ENCODE measurements at places on chromosomes 12 and 14. TPM values are rescaled to one million over a fixed set of nuclear protein-coding genes. Genes with fewer than 3 reads are reported as not detected.

DNA sequence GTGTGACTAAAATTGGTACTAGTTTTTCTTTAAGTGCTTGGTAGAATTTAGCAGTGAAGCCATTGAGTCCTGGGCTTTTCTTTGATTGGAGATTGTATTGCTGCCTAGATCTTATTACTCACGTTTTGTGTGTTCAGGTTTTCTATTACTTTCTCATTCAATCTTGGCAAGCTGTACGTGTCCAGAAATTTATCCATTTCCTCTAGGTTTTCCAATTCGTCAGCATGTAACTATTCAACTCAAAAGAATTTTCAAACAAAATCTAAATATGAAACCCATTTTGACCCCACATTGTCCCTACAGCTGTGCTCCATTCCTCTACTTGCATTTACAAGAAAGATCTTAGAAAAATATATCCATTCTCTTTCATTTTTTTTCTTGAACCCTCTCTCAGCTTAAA, 1613.4 kb upstream of the SEL1L start:
- DNase-seq = no peak
- H3K36me3 ChIP-seq = no peaks in the 10 kb centered on the region
- no peak overlapping the region for H3K4me3 ChIP-seq

DNA sequence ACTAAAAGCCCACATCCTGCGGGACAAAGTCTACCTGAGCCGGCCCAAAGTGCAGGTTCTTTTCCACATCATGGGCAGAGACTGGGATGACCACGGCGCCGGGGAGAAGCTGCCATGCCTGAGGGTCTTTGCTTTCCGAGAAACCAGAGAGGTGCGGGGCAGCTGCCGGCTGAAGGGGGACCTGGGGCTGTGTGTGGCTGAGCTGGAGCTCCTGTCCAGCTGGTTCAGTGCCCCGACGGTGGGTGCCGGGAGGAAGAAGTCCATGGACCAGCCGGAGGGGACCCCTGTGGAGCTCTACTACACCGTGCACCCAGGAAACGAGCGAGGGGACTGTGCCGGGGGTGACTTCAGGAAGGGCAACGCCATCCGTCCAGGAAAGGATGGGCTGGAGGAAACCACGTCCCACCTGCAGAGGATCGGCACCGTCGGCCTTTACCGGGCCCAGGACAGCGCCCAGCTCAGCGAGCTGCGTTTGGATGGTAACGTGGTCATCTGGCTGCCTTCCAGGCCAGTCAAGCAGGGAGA, 148.1 kb downstream of the TMEM132C start:
- H3K27me3 ChIP-seq = no peaks in the 10 kb centered on the region
- no peak for DNase-seq
- no peak overlapping the region for H3K4me3 ChIP-seq
- H3K27ac ChIP-seq = no peak overlapping the region
- H3K36me3 ChIP-seq = no peaks in the 10 kb centered on the region

DNA sequence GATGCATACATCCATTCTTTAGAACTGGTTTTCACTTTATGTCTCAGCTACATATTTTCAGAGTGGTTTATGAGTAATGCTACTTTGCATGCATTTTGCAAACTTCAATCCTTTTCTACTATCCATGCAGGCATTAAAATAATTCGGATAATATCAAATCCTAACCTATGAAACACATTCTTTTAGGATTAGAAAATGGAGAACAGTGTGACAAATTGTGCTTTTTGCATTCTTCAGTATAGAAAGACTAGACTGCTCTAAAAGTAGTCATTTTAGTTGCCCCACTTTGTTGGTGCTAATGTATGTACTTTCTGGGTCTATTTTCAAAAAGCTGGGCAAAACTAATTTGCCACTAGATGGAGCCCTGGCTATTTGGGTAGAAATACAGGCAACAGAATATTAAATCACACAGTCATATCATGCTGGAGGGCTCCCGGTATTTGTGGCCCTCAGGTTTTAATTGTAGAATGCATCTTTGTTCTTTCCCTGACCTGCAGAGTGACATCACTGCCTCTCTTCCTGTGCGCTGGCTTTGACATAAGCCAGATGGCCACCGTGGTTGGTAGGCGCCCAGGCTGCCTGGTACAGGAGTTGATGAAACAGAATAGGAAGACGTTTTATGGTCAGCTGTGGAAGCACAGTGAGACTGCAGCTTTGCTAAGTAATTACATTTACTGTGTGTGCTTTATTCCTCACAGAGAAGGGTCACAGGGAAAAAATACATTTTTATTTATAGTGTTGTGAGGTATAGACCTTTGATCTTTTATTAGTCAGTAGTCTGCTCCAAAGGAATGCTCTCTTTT, 28.1 kb downstream of the MSRB3 start:
- peak; percentile 3 for DNase-seq
- no peaks in the 10 kb centered on the region for H3K36me3 ChIP-seq
- H3K27me3 ChIP-seq = no peaks in the 10 kb centered on the region
- no peak overlapping the region for H3K4me3 ChIP-seq

- H3K4me3 ChIP-seq = no peak overlapping the region
- H3K27ac ChIP-seq = peak overlapping the region; percentile 48
- H3K36me3 ChIP-seq = peaks cover 53% of the 10 kb centered on the region
- no peak for DNase-seq
Observed at GRCh38 chr14:89294060-89294459, 123.0 kb downstream of the FOXN3 start.

DNA sequence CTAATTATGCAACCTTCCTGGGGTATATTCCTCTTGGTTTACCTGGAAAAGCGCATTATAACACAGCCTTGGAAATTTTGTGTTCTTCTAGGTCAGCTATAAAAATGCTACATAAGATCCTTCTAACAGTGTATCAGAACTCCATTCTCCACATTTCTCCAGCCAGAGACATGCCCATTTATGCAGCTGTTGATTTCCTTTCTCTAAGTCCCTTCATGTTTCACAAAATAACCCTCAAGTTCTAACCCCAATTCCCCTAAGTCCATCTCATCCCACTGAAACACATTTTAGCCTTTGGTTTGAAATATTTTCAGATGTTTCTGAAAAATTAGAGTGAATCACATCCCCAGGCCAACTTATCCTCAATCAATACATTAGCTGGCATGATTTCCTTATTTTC, 20.9 kb upstream of the HDAC7 start:
- no peaks in the 10 kb centered on the region for H3K27me3 ChIP-seq
- peaks cover 18% of the 10 kb centered on the region for H3K36me3 ChIP-seq
- DNase-seq = no peak
- no peak overlapping the region for H3K27ac ChIP-seq

DNA sequence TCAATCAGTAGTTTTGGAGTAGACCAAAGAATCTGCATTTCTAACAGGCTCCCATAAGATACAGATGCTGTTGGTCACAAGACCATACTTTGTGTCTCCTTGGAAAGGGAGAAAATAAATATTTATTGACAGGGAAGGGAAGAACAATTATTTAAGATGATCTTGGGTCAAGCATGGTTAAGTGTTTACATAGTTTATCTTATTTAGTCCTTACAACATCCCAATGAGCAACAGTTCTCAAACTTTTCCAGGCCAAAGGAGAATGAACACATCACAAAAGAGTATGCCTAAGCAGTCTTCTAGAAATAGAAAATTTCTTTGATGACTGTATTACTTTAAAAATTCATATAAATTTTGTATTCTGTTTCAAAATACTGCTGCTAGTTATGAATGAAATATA, 8.8 kb downstream of the LPCAT3 start:
- DNase-seq = no peak
- H3K4me1 ChIP-seq = peaks cover 72% of the 10 kb centered on the region
- H3K4me3 ChIP-seq = no peak overlapping the region
- H3K27ac ChIP-seq = no peak overlapping the region

- peaks cover 29% of the 10 kb centered on the region for H3K27me3 ChIP-seq
- H3K36me3 ChIP-seq = no peaks in the 10 kb centered on the region
- no peak for DNase-seq
- H3K4me1 ChIP-seq = peaks cover 25% of the 10 kb centered on the region
- H3K27ac ChIP-seq = no peak overlapping the region
Observed at GRCh38 chr14:51093371-51094281, 1.3 kb downstream of the TRIM9 start.

DNA sequence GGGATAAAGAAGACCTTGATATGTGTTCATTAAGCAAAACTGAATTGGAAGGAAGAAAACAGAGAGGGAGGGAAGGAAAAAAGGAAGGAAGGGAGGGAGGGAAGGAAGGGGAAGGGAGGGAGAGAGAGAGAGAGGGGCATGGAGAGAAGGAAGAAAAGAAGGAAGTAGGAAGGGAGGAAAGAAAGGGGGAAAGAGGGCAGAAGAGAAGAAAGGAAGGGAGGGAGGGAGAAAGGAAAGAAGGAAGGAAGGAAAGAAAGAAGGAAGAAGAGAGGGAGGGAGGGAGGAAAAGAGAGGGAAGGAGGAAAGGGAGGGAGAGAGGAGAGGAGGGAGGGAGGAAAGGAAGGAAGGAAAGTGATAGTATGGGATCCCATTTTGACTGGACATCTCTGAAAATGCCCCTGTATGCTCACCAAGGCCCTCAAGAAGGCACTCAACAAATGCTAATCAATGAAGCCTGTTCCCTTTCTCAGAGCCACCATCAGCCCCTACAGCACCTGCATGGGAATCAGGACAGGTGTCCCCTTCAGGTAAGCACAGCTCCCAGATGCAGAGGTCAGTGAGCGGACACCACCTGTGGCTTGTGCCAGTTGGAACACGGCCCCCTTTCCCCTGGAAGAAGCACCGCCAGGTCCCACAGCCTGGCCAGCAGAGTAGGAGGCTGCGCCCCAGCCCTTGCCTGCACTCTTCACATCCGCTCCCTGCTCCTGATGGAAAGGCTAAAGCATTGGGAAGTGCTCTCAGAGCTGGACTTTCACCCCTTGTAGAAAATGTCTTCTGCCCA, 161.4 kb upstream of the DIO3 start:
- no peaks in the 10 kb centered on the region for H3K36me3 ChIP-seq
- no peaks in the 10 kb centered on the region for H3K4me1 ChIP-seq
- H3K4me3 ChIP-seq = no peak overlapping the region
- no peak overlapping the region for H3K27ac ChIP-seq
- no peak for DNase-seq

DNA sequence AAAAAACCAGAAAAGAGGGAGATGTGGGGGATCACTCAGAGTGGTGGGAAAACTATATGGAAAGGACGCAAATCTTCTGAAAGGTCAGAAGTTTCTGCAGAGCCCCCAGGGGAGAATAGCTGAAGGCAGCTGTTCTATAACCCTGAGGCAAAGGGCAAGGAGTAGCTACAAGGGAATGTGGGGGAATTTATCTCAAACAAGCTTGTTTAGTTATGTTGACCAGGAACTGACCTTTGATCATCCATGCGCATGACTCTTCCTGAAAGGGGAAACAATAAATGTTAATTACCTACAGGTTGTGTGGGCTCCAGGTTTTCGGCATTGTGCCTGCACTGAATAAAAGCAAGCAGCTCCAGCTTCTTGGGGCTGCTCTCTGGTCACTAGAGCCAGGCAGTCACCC, 968.5 kb downstream of the AACS start:
- DNase-seq = no peak
- H3K27me3 ChIP-seq = no peaks in the 10 kb centered on the region
- H3K36me3 ChIP-seq = no peaks in the 10 kb centered on the region
- H3K4me3 ChIP-seq = no peak overlapping the region

- no peaks in the 10 kb centered on the region for H3K4me1 ChIP-seq
- no peaks in the 10 kb centered on the region for H3K27me3 ChIP-seq
- no peak overlapping the region for H3K4me3 ChIP-seq
- DNase-seq = no peak
- H3K27ac ChIP-seq = no peak overlapping the region
- H3K36me3 ChIP-seq = peaks cover 84% of the 10 kb centered on the region
Observed at GRCh38 chr12:132783917-132784531, 22.4 kb upstream of the ANKLE2 start.

DNA sequence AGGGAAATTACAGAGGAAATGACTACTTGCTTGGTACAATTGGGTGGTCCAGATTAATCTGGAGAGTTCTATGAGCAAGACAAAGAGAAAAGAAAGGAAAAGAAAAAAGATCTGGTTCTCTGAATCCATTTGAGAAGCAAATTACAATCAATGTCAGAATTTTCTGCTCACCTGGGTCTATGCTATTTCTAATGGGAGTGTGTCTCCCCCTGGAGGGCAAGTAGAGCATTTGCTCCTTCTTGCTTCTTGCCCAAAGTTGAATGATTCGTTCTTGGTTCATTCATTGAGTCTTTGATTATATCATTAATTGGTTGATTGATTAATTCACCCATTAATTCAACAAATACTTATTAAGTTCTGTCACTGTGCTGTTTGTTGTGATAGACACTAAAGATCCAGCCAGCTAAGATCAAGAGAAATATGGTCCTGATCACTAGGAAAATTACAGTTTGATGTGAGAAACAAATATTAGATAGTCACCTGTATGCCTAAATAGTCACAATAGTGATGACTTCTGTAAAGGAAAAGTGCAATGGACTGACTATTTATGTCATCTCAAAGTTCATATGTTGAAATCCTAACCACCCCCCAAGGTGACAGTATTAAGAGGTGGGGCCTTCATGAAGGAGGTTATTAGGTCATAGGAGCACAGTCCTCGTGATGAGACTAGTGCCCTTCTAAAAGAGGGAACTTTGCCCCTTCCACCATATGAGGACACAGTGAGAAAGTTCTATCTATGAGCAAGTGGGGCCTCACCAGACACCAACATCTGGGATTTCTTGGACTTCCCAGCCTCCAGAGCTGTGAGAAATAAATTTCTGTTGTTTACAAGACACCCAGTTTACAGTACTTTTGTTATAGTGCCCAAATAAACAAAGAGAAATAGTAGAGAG, 8.0 kb upstream of the ASB8 start:
- H3K36me3 ChIP-seq = no peaks in the 10 kb centered on the region
- no peak overlapping the region for H3K27ac ChIP-seq
- no peaks in the 10 kb centered on the region for H3K27me3 ChIP-seq
- H3K4me3 ChIP-seq = no peak overlapping the region
- DNase-seq = peak; percentile 58

- H3K27me3 ChIP-seq = no peaks in the 10 kb centered on the region
- no peaks in the 10 kb centered on the region for H3K4me1 ChIP-seq
- DNase-seq = no peak
- no peak overlapping the region for H3K27ac ChIP-seq
- H3K4me3 ChIP-seq = no peak overlapping the region
Observed at GRCh38 chr12:124125203-124125871, 152.3 kb downstream of the ZNF664 start.

DNA sequence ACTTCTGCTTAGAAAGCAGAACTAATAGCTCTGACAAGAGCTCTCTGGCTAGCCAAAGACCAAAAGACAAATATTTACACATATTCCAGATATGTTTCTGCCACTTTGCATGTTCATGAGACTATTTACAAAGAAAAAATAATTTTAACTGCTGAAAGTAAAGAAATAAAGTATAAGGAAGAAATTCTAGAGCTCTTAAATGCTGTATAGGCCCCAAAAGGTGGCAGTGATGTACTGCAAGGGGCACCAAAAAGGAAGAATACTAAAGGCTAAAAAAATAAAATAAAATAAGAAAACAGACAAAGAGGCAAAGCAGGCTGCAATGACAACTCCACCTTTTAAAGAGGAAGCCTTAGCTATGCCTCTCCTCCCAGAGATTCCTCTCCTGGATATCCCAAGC, 23.0 kb downstream of the KLRK1 start:
- no peak for DNase-seq
- no peaks in the 10 kb centered on the region for H3K36me3 ChIP-seq
- peaks cover 34% of the 10 kb centered on the region for H3K4me1 ChIP-seq
- H3K4me3 ChIP-seq = no peak overlapping the region
- H3K27ac ChIP-seq = peak overlapping the region; percentile 21

GDF3 gene
- not detected for polyA plus RNA-seq

SSTR1 gene
- not detected for polyA plus RNA-seq

KRT86 gene
- polyA plus RNA-seq = not detected

RIMBP2 gene
- polyA plus RNA-seq = not detected
